Foreskin melanocyte (primary cell): ENCODE measurements at places on chromosomes 3 and 15.

- DNase-seq = no peak
These were observed 45.5 kb downstream of the GREM1 start for GRCh38 chr15:32763295-32763694.

GRCh38 chr3:113275929-113276750 is 64.8 kb downstream of the BOC start:
- DNase-seq = peak; percentile 57

DNA sequence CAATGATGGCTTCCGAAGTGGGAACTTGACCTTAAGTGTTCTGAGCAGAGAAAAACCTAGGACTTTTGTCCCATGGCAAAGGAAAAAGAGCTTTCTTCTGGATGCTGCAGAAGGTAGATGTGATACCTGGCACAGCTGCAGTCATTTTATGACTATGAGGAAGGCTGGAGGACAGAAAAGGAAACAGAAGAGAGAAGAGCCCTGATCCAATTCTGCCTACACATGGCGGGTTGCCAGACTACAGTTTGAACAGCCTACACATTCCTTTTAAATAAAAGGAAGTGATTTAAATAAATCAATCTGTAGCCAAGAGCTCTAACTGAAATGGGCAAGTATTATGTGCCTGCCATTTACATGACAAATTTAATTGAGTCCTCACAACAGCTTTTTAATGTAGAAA is 43.6 kb upstream of the CHRNB4 start:
- DNase-seq = no peak

DNA sequence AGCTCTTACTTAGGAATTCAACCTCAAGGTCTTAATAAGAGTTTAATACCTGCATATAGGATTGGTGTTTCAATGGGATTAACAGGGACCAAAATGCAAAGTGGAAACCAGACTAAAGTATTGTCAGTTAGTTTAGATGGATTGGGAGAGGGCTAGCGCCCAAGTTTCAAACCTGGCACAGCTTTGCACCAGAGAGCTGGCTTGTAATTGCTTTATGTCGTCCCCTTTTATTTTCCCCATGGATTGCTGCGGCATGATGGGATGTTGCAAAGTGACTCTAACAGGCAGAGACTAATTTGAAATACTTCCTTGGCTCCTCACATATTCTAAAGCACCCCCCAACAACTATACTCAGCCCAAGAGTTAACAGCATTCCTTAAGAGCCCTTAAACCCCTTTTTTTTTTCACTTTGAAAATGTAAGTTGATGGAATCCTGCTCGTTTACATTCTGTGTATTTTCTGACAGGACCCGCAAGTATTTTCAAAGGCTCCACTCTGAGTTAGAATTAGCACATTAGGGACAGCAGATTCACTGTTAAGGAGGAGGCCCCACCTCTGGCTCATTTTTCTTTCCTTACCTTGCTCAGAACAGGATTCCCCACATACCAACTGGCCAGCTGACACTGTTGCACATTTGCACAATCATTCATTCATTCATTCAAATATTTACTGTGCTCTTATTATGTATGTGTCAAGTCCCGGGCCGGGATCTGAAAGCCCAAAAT is 214.2 kb downstream of the ERC2 start:
- DNase-seq = no peak

DNA sequence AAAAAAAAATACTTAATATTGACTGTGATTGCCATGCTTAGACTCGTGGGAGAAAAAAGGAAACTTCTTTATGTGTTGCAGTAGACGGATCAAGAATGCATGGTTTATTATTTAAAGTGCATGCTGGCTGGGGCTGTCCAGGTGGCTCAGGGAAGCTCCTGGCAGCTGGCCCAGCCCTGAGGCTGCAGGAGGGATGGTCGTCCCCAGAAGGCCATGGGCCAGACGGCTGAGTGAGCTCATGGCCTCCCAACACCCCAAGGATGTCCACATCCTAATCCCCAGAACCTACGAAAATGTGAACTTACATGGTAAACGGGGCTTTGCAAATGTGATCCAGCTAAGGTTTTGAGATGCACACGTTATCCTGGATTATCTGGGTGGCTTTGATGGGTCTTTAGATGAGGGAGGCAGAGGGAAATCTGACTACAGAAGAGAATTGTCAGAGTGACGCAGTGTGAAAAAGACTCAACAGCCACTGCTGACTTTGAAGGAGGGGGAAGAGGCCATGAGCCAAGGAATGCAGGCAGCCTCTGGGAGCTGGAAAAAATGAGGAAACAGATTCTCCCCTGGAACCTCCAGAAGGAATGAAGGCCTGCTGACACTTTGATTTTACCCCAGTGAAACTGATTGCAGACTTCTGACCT is 29.8 kb downstream of the ADAMTS17 start:
- no peak for DNase-seq

DNA sequence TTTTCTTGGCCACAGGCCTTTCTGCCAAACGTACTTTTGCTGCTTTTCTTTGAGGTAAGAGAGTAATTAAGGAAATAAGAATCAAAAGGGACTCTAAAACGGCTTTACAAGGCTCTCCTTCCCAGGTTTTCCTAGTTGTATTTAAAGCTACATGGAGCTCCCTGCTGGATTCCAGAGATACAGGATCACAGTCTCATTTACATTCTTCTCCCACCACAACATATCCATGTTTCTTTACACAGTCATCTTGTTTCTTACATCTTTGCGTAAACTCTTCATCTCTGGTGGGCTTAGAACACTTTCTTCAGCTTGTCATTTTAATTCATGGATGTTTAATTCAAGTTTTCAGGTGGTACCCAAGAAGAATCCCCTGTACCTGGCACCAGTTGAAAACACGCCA is 117.6 kb upstream of the BFSP2 start:
- no peak for DNase-seq

DNA sequence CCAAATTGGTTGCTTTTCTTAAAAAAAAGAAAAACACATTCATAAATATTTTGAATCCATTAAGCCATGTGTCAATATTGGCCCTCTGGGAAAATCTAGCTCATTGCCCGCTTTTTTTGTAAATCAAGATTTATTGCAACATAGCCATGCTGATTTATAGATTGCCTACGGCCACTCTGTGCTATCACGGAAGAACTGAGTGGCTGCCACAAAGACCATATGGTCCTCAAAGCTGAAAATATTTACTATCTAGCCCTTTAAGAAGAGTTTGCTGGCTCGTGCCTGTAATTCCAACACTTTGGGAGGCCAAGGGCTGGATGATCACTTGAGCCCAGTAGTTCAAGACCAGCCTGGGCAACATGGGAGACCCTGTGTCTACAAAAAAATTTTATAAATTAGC is 45.9 kb downstream of the IL5RA start:
- DNase-seq = peak; percentile 44

DNA sequence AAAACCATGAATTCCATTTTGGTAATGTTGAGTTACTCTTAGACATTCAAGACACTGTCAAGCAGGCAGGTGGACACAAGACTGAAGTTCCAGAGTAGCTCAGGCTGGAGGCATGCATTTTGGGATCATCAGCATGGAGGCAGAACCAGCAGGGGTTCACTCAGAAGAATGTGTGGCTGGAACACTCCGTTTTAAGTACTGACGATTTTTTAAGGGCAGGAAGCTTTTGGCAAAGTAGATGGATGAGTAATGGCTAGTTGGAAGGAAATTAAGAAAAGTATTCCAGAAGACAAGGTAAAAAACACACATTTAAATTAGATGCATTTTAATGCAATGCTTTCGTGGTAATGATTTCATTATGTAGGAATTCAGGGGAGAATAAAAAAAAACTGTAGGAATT is 420.4 kb downstream of the ROBO2 start:
- no peak for DNase-seq

GRCh38 chr3:21989341-21990042 is 238.5 kb upstream of the ZNF385D start:
- no peak for DNase-seq

DNA sequence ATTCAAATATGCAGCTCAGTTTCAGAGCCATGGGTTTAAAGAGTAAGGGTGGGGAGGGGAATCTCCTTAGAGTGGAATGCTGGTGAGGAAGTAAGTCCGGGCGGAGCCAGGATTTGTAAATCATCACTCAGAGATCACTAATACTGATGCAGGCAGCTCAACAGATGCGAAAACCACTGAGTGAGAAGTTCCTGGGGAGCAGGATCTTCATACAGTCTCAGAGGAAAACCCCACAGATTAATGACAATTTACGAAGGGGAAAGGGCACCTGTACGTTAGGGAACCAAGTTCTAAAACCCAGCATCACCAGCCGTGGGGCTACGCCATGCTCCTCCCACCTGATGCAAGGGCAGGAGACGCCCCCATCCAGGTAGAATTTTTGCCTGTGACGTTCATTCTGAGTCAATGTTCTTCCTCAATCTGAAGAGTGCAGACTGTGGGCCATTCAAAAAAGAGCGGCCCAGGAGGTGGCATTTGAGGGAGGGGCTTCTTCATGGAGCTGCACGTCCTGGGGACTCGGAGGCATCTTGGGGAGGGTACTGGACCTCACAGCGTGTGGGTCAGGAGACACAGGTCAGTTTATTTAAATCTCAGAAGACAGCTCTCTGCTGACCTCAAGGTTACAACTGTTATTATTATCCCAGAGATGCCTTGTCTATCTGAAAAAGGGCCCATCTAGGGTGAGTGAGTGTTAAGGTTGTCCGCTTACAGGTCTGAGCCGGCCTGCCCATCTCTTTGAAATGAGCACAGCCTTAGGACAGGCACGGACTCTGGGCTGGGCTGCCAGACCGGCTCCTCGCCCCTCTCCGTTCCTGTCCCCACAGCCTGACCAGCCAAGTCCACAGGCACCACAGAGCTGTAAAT is 228.0 kb downstream of the XXYLT1 start:
- DNase-seq = no peak

- peak; percentile 71 for DNase-seq
These were observed 327.3 kb upstream of the NR2F2 start for GRCh38 chr15:96002890-96003859.

DNA sequence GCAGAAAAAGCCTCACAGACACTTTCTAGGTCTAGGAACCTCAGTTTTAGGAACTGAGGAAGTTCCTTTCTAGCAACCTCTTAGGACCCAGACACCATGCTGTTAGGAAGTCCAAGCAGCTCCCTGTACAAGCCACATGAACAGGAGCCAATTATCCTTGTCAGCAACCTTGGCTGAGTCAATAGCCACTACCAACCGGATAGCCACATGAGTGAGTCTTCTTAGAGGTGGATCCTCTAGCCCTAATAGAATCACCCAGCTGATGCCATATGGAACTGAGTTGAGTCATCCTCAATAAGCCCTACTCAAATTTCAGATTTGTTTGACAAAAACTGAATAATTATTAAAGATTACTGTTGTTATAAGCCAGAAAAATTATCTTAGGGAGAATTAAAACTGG is 256.2 kb downstream of the NLGN1 start:
- DNase-seq = no peak

DNA sequence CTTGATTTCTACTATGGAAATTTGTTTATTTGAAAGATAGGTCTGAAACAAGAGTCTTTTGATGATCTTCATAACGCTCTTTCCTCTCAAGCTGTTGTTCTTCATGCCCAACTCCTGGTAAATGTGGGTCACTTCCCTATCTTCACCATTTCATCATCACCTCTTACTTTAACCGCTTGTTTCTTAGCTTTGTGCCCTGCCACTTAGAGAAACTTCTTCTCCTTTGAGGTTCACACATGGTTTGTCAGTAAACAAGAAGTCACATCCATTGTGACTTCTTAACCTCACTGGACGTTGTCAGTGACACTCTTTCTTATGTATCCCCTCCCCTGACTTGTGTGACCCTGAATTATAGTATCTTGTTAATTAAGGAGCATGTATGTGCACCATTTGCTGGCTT is 16.9 kb upstream of the P2RY13 start:
- no peak for DNase-seq

GRCh38 chr15:45794304-45794703 is 159.5 kb downstream of the SQOR start:
- no peak for DNase-seq

- DNase-seq = no peak
These were observed 9.2 kb upstream of the CCDC33 start for GRCh38 chr15:74226761-74227540.

DNA sequence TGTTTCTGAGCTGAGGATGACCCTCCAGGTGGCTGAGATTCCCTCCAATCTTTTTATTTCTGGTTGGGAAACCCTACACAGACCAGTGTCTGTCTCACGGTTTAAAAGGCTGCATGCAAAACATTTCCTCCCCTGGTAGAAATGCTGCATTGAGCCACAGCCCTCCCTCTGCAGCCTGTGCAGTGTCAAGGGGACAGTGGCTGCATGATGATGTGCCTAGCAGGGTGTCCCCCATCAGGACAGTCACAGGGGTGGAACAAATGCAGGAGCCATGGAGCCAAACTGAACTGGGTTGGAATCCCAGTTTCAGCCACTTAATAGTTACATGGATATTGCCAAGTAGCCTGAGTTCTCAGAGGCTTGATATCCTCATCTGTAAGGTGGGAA is 147.9 kb upstream of the CTDSPL start:
- no peak for DNase-seq

- DNase-seq = no peak
These were observed 72.5 kb upstream of the ACAN start for GRCh38 chr15:88730751-88731150.

DNA sequence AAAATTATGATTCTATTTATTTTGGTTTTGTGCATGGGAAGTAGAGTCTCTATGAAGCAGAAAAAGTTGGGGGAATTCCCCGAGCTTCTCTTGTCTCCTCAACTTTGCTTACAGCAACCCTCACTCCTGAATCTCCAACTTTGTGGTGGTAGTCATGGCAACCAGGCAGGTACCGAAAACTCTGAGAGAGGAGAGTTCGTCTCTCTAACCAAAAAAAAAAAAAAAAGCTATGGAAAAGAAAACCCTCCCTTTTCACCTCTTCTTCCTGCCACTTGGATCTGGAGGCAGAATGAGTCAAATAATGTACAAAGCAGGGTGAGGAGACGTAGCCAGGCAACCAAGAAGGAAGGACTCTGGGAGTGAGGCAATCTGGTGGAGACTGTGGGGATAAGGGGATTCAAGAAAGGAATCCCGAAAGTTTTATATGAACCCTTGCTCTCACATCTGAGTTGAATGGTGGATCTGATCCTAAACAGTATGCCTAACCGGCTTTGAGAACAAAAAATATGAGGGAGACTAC is 108.1 kb downstream of the PLOD2 start:
- DNase-seq = no peak

- DNase-seq = no peak
These were observed 646.1 kb downstream of the SQOR start for GRCh38 chr15:46280762-46281542.

DNA sequence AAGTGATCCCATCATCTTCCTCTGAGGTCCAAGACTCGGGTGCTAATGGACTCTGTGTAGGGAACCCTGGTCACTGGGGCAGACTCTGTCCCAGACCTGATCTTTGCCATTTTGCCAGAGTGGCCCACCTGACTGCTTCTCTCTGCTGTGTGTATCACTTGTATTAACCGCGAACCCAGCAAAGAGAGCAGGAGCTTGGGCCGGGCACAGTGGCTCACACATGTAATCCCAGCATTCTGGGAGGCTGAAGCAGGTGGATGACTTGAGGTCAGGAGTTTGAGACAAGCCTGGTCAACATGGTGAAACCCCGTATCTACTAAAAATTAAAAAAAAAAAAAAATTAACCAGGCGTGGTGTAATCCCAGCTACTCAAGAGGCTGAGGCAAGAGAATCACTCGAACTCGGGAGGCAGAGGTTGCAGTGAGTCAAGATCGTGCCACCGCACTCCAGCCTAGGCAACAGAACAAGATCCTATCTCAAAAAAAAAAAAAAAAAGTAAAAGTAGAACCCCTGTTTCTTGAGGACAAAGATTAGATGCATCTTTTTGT is 32.9 kb upstream of the CYP11A1 start:
- DNase-seq = no peak

- no peak for DNase-seq
These were observed at the start of gene ITIH3 for GRCh38 chr3:52794612-52795099. Gene ITIH3, plus strand, starts transcription at chr3:52794796. Its CDS starts 8 bp downstream, at chr3:52794804.

- no peak for DNase-seq
These were observed 37.0 kb downstream of the SEMA6D start for GRCh38 chr15:47754312-47754711.

GRCh38 chr15:99732751-99733267 is 428 bp downstream of the LYSMD4 start:
- no peak for DNase-seq
